Right lung (tissue), 10 donors: ENCODE measurements at places on chromosomes 4 and X.

GRCh38 chr4:165208221-165208652 is 876 bp downstream of the KLHL2 start:
- no peak for DNase-seq

- DNase-seq = peak; percentile 92
Measured at GRCh38 chrX:131812847-131813825, 210.0 kb upstream of the STK26 start.

DNA sequence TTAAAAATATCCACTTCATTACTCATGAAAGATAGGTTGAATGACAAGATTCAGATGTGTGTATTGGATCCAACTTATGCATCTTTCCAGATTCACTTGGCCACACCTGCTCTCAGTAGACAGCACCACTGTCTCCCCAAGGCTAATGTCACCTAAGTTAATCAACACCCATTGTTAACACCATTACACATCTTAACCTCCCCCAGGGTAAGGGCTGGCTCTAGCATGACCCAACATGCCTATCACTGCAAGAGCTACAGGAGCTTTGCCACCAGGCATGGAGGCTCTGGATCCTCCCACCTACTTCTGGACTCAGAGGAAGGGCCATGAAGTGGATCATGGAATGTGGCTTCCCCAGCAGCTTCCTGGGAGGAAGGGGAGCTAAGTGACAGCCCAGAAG is 32.8 kb upstream of the LSM6 start:
- DNase-seq = no peak

DNA sequence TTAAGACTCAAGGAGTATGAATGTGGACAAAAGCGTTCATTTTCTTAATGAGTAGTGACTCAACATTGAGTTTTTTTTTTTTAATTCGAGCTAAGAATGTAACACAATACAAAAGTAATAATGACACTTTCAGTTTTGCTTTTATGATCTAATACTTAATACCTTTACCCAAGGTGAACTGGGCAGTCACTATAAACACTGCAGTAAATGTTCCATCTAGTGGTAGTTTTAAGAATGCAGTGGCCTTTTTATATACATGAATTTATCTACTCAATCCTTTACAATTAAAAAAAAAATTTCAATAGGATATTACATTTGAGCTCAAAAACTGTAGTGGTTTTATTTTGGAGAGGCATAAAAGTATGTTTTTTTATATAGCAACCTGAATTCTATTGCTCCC is 33.9 kb downstream of the PDK3 start:
- DNase-seq = no peak

- no peak for DNase-seq
Measured at GRCh38 chr4:39505581-39505980, 21.7 kb downstream of the UGDH start.

- DNase-seq = no peak
Measured at GRCh38 chr4:128853741-128854140, 44.2 kb downstream of the JADE1 start.

DNA sequence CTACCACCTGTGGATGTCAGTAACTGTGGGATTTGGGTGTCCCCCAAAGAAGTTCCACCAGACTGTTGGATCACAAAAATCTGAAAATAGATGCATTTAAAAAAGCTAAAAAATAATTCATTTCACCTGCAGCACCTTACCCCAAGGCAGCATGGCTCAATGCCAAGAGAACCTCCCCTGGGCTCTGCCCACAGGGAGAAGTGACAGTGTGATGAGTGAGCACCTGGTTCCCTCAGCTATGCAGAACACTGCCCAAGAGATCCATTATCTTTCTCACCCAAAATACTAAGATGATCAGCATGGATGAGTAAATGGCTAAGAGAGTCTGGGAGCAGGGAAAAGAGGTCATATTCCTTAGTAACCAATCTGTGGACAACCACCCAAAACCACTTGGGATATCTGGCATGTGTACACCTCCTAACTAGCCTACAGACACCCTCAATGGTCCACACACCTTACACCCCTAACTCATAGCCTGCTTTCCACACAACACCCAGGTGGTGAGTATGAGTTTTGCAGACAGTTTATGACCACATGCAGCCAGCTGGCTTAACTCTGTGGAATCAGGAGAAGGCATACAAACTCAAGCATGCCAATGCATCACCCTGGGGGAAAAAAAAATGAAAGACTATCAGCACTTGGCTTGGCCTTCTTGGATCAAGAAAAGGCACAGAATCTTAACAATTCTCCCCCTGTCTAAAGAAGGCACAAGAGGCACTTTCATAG is 416.5 kb upstream of the SMIM31 start:
- DNase-seq = no peak

- DNase-seq = no peak
Measured at GRCh38 chr4:32841217-32841616, 2121.0 kb downstream of the PCDH7 start.

GRCh38 chr4:158316264-158316663 is 106.0 kb downstream of the TMEM144 start:
- no peak for DNase-seq

- DNase-seq = no peak
Measured at GRCh38 chr4:80913381-80913780, 117.1 kb upstream of the BMP3 start.

DNA sequence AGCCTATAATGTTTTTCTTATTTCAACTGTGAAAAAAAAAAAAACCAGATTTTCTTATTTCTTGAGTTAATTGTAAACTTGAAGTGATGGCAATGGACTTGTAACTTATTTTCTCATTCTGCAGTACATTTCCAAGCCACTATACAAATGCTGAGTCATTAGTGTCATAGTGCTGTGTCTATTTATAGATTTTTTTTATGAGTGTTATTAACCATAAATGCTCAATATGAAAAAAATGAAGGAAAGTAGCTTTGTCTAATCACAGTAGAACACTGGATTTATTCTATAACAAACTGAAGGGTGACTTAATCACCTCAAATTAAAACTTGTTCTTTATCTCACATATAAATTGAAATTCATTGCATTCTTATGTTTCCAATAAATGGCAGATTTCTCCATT is 718.6 kb downstream of the CCSER1 start:
- no peak for DNase-seq

- no peak for DNase-seq
Measured at GRCh38 chr4:130825284-130825683, 1729.3 kb downstream of the C4orf33 start.

DNA sequence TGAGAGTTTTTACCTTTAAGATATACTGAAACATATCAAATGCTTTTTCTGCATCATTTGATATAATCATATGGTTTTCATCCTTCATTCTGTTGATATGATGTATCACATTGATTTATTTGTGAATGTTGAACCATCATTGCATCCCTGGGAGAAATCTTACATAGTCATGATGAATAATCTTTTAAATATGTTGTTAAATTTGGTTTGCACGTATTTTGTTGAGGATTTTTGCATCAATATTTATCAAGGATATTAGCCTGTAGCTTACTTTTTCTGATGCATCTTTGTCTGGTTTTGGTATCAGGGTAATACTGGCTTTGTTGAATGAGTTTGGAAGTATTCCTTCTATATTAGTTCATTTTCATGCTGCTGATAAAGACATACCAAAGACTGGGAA is 541.4 kb downstream of the TLL1 start:
- no peak for DNase-seq

DNA sequence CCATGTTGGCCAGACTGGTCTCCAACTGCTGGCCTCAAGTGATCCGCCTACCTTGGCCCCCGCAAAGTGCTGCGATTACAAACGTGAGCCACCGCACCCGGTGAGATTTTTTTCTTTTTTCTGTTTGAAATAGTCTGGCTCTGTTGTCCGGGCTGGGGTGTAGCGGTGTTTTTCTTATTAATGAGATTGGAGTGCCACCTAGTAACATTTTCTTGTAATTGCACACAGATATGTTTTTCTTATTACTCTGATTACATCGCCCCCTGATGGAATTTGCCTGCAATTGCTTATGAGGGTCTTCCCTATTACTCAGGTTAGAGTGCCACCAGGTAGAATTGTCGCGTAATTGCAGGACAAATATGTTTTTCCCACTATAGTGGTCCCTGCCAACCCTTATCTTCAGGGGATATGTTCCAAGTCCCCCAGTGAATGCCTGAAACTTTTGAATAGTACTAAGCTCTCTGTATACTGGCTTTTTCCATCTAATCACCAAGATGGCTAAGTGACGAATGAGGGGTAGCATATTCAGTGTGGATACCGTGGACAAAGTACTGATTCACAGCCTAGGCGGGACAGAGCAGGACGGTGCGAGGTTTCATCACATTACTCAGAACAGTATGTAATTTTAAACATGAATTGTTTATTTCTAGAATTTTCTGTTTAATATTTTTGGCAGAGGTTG is 8.6 kb upstream of the PDHA1 start:
- DNase-seq = no peak

GRCh38 chrX:56231537-56232090 is 542 bp upstream of the KLF8 start:
- DNase-seq = no peak

GRCh38 chrX:130100180-130100579 is 10.1 kb downstream of the ELF4 start:
- no peak for DNase-seq

GRCh38 chr4:80065601-80066000 is 7.4 kb downstream of the ANTXR2 start:
- DNase-seq = no peak
